ENCODE measurements at places on chromosomes 2 and 18.

DNA sequence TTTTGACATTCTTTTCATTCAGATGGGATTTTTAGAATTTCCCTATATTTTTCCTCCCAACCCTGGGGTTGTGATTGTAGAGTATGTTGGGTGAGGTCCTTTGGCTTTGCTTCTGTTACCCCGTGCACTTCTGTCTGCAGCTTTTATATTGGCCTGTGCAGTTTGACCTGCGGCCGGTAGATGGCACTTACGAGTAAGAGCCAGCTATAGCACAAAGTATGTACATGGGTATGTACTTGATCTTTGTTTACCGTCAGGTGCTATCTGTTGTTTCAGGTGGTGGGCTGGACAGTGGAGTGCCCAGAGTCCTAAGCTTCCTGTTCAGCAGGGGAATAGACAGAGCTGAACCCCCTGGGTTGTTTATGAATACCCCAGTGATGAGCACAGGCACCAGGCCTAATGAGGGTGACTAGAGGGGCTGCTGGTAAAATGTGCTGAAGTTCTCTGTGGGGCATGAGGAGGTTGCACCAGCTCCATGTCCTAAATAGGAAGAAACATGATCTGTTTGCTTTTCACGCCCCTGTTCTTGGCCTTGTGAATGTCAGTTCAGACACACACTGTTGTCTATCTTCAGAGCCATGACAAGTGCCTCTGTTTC, 58.9 kb upstream of the THUMPD2 start:
- peak; percentile 6 for DNase-seq

- no peak for DNase-seq
Measured at GRCh38 chr2:16021611-16022363, 81.4 kb downstream of the MYCN start.

GRCh38 chr2:69036926-69037325, 23.9 kb downstream of the ANTXR1 start:
- DNase-seq: no peak

- no peak for DNase-seq
Measured at GRCh38 chr2:223598994-223599639, 3.0 kb downstream of the SCG2 start.

DNA sequence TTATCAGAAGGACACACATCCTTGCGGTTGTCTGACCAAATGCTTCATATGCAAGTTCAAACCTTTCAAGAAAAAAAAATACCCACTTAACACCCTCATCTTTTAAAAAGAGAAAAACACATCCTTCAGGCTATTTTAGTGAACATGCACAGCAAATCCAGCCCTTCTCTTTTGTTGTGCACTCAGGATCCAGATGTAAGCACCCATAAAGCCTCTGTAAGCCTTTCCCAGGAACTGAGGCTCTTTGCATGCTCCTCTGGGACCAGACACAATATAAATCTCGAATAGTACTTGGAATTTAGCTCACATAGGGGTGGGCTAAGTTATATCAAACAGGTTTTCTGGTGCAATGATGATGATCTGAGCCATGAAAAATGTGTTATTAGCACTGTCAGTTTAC, 308.8 kb upstream of the FAM98A start:
- DNase-seq: no peak

GRCh38 chr18:43751835-43752234, 474.5 kb upstream of the SYT4 start:
- DNase-seq: no peak

GRCh38 chr2:11234309-11234708, 79.0 kb downstream of the SLC66A3 start:
- no peak for DNase-seq

GRCh38 chr2:44290261-44290660, 15.0 kb downstream of the SLC3A1 start:
- DNase-seq: no peak

DNA sequence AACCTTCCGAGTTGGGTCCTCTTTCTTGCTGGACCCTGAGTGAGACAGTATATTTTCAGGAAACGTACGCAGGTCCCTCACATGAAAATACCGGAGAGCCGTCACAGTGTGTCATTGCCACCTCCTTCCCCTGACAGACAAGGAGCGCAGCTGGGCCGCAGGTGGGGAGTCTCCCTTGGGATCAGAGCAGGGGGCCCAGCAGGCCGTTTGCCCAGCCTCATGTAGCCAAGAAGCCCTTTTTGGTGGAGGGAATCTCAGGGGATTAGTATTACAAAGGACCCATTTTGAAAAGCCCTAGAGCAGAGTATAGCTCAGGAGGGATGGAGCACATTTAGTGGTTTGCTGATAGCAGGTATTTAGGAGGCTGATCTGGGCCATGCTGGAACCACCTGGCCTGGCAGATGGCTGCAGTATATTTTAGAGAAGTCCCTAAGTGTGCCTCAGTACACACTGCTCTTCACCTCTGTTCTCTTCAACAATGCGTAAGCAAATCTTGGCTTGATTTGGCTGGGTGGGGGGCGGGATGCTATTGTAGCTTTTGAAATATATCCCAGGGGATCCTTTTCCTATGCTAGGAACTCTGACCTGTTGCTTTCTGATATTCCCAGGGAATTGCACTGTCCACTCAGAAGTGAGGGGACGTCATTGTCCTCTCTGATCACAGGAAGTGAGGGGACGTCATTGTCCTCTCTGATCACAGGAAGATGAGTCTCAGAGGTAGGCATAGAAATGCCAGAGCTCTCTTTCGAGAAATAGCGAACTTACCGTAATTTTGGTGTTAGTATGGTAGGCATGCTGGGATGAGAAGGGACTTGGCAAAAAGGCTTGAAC, 171.9 kb downstream of the HRH4 start:
- DNase-seq: no peak

DNA sequence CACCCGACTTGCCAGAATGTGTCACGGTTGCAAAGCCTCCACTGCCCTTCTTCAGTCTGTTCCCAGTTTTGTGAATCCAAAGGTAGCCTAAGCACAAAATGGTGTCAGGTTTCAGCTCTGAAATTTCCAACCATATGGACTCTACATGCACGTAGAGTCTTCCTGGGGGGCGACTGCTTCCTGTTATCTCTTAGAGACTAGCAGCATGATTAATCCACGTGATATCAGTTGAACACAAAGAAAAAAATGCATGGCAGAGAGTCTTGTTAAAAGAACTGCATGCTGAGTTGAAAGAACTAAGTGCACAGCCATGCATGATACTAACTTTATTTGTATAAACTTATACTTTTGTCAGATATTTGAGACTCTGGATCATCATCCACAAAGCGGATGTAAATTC, 404.4 kb downstream of the SOCS6 start:
- no peak for DNase-seq

DNA sequence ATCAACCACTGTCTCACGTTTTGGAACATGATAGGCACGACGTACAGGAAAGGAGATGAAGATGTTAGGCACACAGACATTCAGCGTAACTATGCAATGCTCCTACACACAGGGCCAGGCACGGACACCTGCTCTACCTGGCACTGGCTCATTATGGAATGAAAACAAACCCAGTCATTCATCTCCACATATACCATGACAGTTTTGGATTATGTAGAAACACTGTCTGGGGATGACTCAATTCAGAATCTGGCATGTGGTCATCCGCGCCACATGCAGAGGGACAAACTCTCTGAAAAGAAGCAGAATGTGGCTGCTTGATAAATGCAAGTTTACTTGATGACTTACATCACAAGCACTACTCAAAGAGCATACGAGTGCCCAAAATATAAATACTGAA, 29.5 kb upstream of the NFU1 start:
- DNase-seq: no peak

- no peak for DNase-seq
Measured at GRCh38 chr18:15005313-15006130, 257.6 kb downstream of the ANKRD30B start.

GRCh38 chr2:185145316-185146121, 547.2 kb downstream of the ZNF804A start:
- no peak for DNase-seq

DNA sequence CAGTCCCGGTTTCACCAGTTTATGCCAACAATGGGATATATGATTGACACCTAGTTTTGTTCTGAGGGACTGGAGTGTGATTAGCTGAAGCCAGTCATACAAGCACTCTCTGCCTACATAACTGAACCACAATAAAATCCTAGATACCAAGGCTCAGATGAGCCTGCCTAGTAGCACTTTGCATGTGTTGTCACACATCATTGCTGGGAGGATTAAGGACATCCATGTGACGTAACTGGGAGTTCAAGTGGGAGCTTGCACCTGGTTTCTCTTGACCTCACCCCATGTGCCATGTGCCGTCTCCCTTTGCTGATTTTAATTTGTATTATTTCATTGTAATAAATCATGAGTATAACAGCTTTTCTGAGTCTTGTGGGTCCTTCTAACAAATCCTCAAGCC, 90.3 kb downstream of the TMEM163 start:
- DNase-seq: no peak

- no peak for DNase-seq
Measured at GRCh38 chr18:45871431-45872084, 46.1 kb downstream of the SIGLEC15 start.

- DNase-seq: no peak
Measured at GRCh38 chr2:28357055-28357454, 35.6 kb upstream of the FOSL2 start.

DNA sequence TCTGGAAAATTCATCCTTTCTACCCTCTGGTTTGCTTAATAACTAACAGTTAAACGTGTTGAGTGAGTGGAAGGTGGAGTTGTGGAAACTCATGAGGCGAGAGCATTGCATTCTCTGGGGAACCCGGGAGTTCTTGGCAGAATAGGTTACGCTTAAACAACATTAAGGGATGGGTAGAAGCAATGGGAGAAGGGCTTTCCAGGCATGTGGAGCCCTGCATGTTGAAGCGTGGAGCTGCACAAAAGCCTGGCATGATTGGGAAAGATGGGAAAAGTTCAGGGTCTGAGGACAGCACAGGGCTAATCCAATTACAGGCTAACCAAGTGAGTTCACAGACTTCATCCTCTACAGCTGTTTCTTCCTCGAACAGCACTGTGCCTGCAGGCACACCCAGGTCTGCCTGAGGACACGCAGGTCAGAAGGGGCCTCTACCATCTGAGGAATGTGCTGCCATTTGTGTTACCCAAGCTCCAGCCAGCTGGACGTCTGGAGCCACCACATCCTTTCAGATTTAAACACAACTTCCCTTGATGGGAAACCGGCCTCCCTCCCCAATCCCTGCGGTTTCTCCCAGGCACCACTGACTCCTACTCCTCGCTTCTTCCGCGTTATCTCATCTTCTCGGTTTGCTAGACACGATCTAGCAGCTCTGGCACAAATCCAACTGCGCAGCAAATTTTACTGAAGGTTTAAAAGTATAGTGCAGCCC, 164.2 kb downstream of the ANTXR1 start:
- DNase-seq: no peak

- DNase-seq: no peak
Measured at GRCh38 chr2:84654414-84654813, 138.1 kb downstream of the DNAH6 start.

GRCh38 chr18:31652877-31653276, 31.5 kb downstream of the B4GALT6 start:
- no peak for DNase-seq

- DNase-seq: no peak
Measured at GRCh38 chr2:69272803-69273471, 114.1 kb downstream of the GFPT1 start.

DNA sequence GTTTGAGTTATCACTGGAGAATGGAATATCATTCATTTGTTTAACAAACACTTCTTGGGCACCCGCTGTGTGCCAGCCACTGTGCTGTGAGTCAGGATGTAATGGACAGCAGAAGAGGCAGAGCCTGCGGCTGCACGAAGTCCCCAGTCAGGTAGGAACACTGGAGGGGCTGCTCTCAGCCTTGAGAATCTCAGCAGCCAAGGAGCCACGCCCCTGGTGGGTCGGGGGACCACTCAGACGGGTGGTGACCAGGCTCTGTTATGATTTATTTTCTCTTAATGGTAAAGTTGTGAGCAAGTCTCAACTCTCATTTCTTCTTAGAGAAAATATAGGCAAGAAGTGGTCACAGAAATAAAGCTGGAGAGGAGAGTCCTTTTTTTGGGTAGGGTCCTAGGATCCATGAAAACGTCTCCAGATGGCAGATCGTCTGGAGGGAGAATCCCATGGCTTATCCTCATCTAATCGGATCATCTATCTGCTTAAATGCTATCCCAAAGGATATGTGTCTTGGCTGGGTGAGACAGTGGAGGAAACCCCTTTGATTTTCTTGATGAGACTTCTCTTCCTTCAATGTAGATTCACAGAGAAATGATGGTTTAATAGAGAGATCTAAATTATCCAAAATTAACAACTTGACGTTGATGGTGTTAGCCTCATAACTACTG, 129.1 kb upstream of the LGALSL start:
- no peak for DNase-seq

- DNase-seq: peak; percentile 46
Measured at GRCh38 chr2:98487806-98488189, 43.1 kb downstream of the INPP4A start.

DNA sequence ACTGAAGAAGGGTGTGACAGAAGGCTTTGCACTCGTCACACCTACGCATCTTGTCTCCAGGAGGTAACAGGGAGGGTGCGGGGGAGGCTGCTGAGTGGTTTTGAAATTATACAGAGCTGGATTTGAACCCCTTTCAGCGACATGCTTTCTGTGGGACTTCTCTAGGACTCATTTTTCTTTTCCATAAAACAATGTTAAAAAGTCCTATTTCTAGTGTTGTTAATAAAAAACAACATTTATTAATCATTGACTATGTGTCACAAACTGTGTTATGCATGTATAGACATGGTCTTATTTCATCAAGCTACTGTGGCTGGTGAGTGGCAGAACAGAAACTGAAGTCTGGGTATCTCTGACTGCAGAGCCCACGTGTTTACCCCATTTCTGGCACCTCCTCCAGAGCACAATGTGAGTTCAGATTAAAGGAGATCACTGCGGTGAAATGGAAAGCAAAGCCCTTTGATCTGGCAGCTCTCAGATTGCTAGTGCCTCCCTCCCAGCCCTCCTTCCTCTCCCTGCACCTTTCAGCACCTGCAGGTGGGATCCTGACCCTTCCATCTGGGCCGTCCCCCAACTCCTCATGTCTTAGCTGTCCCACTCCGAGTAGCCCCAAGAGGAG, 315.5 kb upstream of the MYT1L start:
- peak; percentile 39 for DNase-seq

GRCh38 chr2:83971547-83971946, 487.5 kb downstream of the SUCLG1 start:
- no peak for DNase-seq

DNA sequence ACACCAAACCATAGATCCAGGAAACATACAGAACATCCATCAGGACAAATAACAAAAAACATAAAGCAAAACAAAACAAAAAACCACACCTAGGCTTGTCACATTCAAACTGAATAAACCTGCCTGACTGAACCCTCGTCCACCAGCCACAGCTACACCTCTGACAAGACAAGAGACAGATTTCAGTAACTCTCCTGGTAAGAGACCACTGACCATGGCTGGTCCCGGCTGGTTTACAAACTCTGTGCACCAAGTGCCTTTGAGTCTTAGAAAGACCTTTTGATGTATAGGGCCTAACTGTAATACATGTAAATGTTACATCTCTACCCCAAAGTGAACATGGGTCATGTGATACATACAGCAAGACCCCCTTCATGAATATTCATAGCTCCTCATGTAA, 4.8 kb upstream of the SLC66A2 start:
- no peak for DNase-seq

All from activated naive CD8-positive, alpha-beta T cell treated with anti-CD3 and anti-CD28 coated beads, Interleukin-2, amount 50 U/mL, for 24 hours (primary cell).